ENCODE measurements at places on chromosomes 7 and 10.

GRCh38 chr7:4014346-4015050 lies 667.6 kb upstream of the FOXK1 start:
- no peak for DNase-seq

GRCh38 chr10:36739884-36740445 lies 385.4 kb upstream of the ANKRD30A start:
- no peak for DNase-seq

DNA sequence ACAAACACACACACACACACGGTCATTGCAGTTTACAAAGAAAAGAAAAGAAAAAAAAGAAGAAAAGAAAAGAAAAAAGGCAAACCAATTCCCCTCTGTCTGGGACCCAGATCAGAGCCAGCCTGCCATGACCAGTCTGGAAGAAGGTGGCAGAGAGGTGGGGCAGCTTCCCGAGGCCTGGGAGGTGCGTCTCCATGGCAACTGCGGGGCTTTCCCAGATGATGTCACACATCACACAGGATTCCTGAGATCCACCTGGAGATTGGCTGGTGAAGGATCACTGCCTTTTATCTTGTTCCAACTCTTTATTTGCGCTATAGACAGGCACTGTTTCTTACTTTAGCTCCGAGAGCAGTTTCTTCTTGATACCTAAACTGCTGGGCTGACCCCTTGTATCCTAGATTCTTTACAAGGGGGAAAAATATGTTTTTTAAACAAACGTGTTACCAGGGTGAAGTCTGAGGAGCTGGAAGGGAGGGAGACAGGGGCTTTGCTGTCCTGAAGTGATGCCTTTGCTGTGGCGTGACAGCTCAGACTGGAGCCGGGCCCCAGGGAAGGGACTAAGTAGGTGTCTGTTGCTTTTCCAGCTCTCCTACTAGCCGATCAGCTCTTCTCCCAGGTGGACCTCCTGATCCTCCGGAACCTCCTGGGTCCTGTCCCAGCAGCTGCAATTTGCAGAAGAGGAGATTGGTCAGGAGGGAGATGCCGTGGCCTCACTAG lies 298.5 kb downstream of the KLF6 start:
- no peak for DNase-seq

DNA sequence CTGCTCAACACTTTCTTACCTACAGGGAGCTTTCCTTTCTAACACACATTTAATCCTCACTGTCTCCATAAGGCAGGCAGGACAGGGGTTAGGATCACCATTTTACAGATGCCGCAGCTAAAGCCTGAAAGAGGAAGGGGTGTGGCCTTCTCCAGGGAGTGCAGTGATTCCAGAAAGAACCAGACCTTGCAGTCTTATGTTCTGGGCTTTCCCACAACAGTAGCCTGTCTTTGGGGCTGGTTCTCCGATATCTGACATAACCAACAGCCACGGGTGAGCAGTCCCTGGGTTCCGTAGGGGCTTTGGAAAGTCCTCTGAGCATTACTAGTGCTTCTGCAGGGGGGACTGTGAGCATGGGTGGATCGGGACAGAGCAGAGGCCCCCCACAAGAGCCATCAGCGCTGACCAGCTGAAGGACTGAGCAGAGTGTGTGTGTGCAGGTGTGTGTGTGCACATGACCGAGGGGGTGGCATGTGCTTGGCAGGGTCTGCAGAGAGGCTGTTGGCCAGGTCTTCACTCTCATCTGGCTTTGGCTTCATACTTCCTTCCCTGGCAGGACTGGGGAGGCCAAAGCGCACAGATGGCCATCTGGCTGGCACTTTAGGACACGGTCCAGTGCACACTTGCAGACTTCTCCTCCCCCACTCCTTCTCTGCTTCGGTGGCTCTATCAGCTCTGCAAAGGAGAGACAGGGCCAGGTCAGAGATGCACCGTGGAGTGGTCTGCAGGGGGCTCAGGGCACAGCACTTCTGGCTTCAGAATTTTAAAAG lies 400.3 kb downstream of the RPS24 start:
- DNase-seq, result no peak

DNA sequence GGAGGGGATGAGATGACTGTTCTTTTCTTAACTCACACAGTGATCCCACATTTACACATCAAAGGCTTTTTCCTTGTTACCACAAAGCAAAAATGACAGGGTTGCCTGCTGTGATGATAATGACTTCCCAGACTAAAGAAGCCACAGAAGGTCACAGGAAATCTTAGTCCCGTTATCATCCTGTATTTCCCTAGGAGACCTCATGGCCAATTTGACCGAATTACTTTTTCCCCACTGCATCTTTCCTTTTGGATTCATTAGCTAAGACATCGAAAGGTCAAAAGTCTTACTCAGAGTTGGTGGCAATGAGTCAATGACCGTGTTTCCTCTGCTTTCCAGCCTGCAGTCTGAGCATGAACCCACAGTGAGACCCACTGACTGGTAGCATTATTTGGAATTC lies 130.1 kb upstream of the INHBA start:
- DNase-seq, result no peak

DNA sequence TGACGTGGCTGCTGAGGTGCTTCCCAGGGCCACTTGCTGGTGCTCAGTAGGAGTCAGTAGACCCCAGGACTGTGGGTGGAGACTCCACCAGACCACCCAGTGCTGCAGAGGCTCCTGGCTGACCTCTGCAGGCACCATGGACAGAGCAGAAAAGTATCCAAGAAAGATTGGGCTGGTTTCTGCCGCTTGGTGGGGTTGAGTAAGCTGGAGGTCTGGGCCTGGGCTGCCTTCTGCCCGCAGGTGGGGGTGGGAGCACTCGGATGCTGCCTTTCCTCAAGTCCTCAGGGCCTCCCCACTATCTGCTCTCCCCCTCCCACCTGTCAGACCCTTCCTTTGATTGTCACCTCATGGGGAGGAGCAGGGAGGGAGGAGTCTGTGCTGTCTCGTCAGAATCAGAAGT lies 91.6 kb downstream of the WDR37 start:
- DNase-seq, result no peak
